NCI-H1436 (cell line): ENCODE measurements at places on chromosomes 13 and 19.

- DNase-seq: no peak
Measured at GRCh38 chr19:49852631-49853126, 1.7 kb downstream of the PTOV1 start.

DNA sequence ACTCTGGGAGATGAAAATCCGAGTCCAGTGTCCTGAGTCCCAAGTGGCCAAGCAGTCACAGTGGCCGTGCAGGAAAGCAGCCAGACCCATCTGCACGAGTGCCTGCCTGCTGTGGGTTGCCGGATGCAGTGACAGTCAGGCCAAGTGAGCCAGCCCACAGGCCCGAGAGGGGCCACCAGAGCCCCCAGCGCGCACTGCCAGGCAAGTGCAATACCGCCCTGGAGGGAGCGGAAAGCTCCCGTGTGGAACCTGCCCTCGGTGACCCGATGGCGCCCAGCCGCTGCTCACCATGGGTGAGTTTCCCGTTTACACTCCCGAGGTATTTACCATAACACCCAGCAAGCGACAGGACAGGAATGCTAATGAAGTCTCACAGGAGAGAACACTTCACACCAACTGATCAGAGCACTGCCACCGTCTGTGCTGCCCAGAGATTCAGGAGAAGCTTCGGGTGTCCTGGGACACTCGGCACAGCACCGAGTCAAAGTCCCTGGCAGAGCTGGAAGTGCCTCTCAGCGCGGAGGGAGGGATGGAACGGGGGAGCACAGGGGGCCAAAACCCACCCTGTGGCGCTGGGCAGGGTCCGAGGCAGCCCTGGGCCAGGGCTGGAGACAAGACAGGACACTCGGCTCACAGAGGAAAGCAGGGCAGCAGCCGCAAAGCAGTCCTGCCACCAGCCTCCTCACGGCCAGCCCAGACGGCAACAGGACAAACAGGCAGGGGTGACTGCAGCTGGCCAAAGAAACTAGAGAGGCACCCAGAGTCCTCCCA, 21.3 kb upstream of the TINCR start:
- DNase-seq: no peak

DNA sequence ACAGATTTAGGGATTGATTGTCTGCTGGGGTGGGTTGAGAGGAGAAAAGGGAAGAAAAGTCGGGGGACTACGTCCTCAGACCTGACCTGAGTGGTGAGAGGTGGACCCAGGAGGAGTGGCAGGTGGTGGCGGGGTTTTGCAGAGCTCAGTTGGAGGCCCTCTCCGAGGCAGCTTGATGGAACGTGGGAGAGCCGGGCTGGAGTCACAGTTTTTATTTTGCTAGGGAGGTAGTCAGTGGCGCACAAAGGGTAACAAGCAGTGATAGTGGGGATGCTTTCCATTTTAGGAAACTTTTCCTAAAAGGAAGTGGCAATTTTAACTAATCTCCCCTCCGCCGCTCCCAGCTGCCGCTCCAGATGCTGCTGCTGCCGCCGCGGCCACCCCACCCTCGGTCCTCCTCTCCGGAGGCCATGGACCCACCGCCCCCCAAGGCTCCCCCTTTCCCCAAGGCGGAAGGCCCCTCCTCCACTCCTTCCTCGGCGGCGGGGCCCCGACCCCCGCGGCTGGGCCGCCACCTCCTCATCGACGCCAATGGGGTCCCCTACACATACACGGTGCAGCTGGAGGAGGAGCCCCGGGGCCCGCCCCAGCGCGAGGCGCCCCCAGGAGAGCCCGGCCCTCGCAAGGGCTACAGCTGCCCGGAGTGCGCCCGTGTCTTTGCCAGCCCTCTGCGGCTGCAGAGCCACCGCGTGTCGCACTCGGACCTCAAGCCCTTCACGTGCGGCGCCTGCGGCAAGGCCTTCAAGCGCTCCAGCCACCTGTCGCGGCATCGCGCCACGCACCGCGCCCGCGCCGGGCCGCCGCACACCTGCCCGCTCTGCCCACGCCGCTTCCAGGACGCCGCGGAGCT, 1.1 kb upstream of the ZNF581 start:
- no peak for DNase-seq

GRCh38 chr13:22967669-22968068, 213.1 kb upstream of the SGCG start:
- no peak for DNase-seq

DNA sequence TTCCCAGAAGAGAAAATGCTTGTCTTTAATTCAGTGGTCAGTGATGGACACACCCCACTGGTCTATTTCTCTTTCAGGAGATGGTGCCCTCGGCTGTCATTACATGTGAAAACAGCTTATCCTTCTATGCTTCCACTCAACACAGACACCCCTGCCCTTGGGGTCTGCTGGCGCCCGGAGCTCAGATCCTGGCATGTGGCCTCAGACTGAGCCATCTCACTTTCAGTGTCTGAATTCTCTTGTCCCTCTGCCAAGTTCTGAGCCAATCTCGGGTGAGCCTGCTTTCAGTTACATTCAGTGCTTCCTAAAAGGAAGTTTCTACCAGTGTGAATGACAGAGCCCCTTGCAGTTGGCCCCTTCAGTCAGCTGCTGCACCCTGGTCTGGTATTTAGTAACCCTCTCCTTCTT, 293.6 kb downstream of the DNAJC15 start:
- no peak for DNase-seq

DNA sequence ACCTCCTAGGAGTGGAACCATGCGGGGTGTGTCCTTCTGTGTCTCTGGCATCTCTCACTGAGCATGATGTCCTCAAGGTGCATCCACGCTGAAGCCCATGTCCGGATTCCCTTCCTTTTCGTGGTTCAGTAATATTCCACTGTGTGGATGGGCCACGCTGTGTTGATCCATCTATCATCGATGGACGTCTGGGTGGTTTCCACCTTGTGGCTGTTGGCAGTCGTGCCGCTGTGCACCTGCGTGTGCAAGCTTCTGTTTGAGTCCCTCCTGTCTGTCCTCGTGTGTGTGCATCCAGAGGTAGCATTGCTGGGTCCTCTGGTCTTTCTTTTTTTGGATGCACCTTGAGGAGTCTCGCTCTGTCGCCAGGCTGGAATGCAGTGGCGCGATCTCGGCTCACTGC, 11.2 kb upstream of the GNA15 start:
- DNase-seq: no peak

- no peak for DNase-seq
Measured at GRCh38 chr19:47539747-47540311, 25.0 kb upstream of the NAPA start.

- no peak for DNase-seq
Measured at GRCh38 chr13:50224534-50224933, 209.3 kb downstream of the KCNRG start.

- no peak for DNase-seq
Measured at GRCh38 chr19:20209051-20209450, 42.0 kb downstream of the ZNF486 start.

DNA sequence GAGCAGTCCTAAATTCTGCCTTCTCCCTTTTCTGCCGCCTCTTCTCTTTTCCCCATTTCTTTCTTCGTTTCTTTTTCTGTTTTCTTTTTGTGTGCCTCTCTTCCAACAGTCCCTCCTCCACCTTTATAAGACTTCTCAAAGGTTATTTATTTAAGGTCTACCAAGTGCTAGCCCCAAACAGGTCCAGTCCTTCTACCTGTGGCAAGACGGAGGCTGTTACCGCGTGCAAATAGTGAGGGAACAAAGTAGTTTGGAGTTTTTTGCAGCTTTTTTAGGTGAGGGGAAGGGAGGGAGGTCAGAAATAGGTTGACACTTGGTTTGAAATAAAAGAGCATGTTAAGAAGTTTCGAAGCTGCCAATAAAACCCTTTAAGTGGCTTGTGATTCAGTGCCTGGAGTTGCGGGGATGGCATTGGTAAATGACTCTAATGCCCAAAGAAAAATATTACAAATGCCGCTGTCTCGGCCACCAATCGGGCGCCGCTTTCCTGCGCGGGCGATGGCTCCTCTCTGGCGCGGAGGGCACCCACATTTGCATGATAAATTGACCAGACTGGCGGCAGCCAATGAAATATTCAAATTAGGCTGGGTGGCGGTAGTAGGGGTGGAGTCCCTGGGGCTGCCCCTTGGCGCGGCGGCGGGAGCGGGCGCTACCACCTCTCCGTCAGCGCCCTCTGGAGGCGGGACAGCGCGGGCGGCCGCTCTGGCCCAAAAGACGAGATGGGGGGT, 7.5 kb upstream of the TSHZ3 start:
- DNase-seq: no peak

DNA sequence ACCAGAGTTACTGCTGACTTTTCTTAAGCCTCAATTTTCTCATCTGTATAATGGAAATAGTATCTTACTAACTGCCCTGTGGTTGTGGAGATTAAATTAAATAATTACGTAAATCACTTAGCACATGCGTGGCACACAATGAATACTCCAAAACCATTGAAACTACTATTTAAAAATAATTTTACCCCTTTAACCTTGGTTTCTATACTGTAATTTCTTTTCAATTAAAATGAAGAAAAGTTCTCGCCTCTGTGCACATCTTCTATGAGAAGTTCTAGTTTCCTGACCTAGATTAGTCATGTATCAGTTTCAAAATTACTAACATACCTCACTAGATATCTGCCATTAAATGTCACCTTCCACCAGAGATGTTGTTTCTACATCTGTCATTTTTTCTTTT, 5.7 kb downstream of the SLITRK1 start:
- no peak for DNase-seq

DNA sequence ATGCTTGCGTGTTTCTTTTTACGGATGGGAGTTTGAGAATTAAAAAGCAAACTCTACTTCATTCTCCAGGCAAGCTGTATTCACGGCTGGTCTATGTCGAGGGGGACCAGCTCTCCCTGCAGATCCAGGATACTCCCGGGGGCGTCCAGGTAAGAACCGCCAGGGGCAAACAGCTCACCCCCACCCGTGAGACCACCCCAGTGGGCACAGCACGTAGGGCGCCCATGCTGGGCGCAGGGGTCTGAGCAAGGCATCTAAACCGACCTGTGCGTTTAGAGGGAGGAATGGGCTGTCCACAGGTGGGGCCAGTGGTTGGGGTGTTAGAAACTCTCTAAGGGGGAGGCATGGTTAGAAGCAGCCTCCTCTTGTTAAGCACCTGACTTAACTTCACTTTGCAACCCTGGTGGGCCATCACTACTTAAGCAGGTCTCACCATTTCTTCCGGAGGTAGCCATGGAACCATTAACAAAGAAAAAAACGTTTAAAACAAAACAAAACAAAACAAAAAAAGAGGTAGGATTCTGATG, 1.0 kb downstream of the RASL11A start:
- no peak for DNase-seq

DNA sequence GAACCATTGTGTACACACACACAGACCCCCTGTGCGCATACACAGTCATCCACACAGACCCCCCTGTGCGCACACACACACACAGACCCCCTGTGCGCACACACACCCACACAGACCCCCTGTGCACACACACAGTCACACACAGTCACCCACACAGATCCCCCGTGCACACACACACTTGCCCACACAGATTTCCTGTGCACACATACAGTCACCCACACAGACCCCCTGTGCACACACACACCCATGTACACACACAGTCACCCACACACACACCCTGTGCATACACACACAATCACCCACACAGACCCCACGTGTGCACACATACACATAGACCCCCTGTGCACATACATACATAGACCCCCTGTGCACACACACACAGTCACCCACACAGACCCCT, 106.1 kb downstream of the HSPH1 start:
- DNase-seq: no peak

GRCh38 chr19:5864013-5864720, 6.2 kb downstream of the FUT5 start:
- no peak for DNase-seq

GRCh38 chr13:39938596-39938995, 283.1 kb downstream of the COG6 start:
- DNase-seq: no peak

- no peak for DNase-seq
Measured at GRCh38 chr13:91359631-91360030, 12.1 kb downstream of the MIR17HG start.

DNA sequence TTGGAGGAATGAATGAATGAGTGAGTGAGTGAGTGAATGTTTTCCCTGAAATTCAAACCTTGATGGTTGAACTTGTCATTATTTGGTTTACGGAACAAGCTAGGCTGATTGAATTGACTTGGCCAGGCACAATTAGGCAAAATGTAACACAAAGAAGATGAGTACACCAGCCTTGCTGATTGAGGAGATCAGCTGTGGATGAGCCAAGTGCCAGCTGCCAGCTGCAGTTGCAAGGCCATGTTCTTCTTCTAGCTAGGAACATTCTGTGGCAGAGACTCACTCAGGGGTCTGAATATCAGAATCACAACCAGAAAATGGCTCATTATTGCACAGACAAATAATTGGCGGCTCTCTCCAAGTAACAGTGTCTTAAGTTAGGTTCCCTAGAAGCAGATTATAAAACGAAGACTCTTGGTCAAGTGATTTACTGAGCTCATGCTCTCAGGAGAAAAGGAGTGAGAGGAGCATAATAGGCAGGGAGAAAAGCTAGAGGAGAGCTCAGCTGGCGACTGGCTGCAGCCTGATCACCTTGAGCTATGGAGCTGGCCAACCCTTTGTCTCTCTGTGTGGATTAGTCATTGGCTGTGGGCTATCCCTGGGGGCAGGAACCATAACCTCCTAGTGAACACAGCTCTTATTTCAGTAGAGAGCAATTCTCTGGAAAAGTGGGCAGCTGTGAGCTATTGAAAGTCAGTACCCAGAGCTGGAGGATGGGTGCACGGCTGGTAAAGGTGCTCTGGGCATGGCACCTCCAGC, 225.3 kb upstream of the SERP2 start:
- DNase-seq: no peak
